ENCODE measurements at places on chromosomes 5 and 9.

- no peak for DNase-seq
Measured at GRCh38 chr5:146205499-146206202, 2.2 kb downstream of the RBM27 start.

DNA sequence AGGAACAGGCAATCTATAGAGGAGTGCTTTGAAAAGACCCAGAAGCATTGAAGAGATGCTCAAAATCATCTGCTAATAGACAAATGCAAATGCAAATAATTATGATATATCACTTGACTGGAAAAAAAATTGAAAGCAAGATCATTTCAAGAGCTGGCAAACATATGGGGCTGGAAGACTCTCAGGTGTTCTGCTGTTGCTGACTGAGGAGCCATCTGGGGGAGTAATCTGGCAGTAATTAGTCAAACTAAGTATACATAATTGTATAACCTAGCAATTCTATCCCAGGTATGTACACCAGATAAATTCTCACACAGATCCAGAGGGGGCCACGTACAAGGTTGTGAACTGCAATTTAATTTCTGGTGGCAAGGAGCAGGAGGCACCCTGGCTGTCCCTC, 4.6 kb upstream of the HMHB1 start:
- no peak for DNase-seq

GRCh38 chr5:146048994-146049703, 56.2 kb downstream of the PLAC8L1 start:
- peak; percentile 6 for DNase-seq

GRCh38 chr9:248278-248961, 33.8 kb downstream of the DOCK8 start:
- DNase-seq, result no peak

- no peak for DNase-seq
Measured at GRCh38 chr5:14663734-14664269, 716 bp upstream of the OTULIN start.

GRCh38 chr5:99033014-99033900, 104.5 kb upstream of the CHD1 start:
- no peak for DNase-seq

GRCh38 chr9:134564431-134565170, 77.0 kb upstream of the COL5A1 start:
- no peak for DNase-seq

DNA sequence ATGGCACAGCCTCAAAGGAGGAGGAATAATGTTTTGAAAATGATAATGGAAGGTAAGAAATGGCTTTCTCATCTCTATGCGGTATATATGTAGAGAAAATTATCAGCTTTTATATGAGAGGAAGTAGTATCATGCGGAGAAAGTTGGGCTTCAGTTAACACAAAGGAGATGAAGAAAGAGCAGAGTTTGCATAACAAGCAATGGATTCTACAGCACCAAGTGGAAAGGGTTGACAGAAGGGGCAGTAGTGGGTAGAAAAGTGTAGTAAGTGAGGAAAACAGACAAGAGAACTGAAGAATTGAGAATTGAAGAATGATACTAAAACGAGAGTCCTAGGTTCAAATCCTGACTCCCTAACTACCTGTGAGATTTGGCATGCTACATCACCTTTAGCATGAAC, 51.0 kb downstream of the GNG10 start:
- no peak for DNase-seq

DNA sequence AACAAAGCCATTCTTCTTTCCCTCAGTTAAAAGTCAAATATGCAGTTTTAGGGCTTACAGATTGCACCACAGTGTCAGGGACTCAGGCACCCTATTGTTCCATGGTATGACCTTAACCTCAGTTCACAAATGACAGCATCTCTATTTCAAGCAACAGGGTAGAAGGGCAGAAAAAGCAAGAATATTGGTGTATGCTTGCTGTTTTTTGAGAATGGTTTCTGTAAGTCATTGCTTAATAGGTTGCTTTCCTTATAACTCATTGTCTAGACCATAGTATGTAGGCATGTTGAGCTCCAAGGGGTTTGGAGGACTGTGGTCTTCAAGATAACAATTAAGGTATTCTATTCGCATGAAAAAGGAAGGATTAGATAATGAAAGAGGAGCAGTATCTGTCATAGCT, 183.5 kb upstream of the EDIL3 start:
- no peak for DNase-seq

DNA sequence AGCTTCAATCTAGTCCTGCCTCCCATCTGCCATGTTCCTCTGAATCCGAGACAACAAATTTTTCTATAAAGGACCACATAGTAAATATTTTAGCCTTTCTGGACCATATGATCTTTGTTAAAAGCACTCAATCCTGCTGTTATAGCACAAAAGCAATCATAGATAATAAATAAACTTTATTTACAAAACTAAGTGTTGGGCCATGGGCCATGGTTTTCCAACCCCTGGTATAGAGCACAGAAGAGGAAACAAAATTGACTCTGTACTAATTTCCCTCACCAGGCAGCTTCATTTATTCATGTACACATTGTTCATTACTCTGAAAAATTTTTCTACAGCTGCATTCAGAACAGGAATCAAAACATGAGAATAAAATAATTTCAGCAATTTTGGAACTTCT, 288.9 kb downstream of the AGTPBP1 start:
- DNase-seq, result no peak

- no peak for DNase-seq
Measured at GRCh38 chr5:163079618-163080017, 357.8 kb upstream of the CCNG1 start.

- no peak for DNase-seq
Measured at GRCh38 chr9:70160686-70161600, 97.8 kb upstream of the SMC5 start.

GRCh38 chr5:152864447-152864846, 459.4 kb upstream of the NMUR2 start:
- no peak for DNase-seq

DNA sequence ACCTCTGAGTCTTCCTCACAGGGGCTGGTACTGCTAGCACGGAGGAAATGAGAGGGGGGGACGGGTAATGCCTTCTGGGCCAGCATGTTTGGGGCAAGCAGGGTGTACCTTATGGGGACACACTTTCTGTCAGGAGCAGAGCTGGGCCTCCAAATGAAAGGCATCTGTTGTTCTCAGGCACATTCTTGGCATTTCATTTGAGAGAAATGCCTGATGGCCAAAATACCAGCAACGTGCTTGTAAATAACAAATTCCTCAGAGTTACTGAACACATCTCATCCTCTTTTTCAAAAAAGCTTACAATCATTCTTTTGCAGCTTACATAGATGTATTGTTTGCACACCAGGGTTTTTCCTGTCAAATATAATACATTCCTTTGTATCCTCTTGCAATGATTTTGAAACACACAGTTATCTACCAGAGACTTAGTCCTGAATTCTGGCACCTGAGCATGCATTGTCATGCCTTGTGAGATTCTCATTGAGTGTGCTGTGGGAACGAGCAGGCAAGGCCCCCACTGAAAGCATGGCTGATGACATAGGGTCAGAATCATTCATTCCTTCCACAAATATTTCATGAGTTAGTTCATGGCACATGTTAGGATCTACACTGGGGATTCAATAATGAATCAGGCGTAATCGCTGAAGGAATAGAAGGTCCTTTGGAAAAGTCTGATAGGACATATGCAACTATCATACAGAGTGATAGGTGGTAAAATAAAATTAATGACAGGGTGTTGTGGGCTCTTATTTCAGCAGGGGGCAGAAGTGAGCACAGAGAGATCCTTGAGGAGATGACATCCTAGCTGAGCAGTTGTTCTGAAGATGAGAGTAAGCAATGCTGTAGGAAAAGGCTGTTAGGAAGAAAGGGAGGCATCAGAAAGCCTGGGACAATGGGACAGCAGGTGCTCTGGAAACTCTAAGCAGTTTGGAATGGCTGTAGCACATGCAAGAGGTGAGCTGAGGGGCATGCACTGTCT, 260.9 kb upstream of the TUT7 start:
- DNase-seq, result no peak

DNA sequence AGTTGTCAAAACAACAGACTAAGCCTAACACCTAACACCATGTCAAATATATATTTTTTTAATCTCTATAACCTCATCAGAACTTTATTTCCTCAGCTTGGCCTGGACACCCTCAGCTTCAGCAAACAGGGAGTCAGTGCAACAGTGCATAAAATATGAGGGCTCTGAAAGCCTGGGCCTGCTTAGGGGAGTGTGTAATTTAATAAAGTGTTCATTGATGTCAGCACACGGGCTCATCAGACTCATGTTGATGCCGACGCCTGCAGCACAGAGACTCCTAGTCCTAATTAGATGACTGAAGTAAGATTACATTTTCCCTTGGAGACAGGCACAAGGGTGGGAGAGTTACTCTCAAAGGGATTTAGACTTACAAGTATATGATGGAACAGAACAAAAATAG, 37.8 kb downstream of the CDH10 start:
- no peak for DNase-seq

DNA sequence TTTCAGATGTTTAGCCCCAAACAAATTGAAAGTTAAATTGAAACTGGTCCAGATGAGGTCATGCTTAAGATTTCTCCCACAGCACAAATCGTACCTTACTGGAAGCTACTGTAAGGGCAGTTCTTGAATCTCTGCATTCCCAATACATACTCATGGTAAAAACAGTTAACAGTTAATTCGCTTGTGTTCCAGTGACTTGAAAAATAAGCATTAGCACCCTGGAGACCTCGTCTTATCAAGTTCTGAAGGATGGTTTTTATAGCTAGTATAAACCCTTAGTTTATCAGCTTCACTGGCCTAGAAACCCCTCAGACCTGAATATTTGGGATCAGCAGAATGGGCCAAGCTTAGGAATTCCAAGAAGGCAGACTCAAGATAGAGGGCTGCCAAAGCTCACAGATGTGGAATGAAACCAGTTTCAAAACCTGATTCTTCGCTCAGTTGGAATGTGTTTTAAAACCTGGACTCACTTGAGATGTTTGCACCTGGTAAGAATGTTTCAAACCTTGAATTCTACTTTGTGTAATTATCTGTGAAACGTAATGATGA, 103.6 kb downstream of the C9orf152 start:
- DNase-seq, result no peak

GRCh38 chr9:35258660-35259474, 97.1 kb downstream of the UNC13B start:
- no peak for DNase-seq

DNA sequence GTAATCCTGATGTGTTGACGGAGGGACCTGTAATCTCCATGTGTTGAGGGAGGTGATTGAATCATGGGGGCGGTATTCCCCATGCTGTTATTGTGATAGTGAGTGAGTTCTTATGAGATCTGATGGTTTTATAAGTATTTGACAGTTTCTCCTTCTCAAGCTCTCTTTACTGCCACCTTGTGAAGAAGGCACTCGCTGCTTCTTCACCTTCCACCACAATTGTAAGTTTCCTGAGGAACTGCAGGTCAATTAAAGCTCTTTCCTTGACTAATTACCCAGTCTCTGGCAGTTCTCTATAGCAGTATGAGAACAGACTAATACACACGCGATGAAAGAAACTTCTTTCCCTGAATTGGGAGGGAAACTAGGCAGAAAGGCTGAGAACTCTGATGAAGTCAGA, 141.1 kb upstream of the RAD23B start:
- DNase-seq, result no peak
